Esophagus squamous epithelium (tissue), 5 donors: ENCODE measurements at places on chromosomes 3 and 15.

GRCh38 chr15:55868707-55869106, 124.7 kb downstream of the NEDD4 start:
- no peak overlapping the region for H3K4me3 ChIP-seq
- H3K27ac ChIP-seq, result no peak overlapping the region
- H3K27me3 ChIP-seq, result no peaks in the 10 kb centered on the region
- DNase-seq, result no peak
- H3K36me3 ChIP-seq, result no peaks in the 10 kb centered on the region

DNA sequence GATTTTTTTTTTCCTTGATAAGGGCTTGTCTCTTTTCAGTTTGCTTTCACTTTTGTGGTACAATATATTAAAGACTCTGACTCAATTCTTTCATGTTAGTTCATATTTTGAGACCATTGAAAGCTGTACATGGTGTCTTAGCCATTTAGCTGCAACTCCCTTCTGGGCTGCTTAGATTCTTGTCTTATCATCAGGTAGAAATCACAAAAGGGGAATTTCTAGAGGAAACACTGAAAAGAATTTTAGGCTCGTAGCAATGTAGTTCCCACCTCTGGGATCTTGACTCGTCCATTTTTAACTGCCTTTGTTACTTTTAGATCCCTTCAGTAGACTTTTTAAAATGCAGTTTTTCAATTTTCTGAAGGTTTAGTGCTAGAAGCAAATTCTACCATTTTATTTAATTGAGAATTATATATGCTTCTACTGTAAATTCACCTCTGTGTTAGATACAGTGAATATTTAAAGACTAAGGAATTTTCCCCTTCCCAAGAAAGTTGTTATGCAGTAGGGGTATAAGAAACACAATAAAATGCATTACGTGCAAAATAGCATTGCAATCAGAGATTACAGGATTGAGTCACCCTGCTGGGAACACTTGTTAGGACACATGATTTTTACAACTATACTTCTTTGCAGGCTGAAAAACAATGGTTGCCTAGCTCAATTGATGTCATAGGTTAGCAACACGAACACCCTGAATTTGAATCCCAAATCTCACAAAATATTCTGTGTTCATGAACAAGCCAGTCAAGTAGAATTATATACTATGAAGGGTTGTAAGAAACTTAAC, 772.7 kb downstream of the PDCD6IP start:
- no peaks in the 10 kb centered on the region for H3K36me3 ChIP-seq
- H3K27ac ChIP-seq, result no peak overlapping the region
- no peaks in the 10 kb centered on the region for H3K4me1 ChIP-seq

DNA sequence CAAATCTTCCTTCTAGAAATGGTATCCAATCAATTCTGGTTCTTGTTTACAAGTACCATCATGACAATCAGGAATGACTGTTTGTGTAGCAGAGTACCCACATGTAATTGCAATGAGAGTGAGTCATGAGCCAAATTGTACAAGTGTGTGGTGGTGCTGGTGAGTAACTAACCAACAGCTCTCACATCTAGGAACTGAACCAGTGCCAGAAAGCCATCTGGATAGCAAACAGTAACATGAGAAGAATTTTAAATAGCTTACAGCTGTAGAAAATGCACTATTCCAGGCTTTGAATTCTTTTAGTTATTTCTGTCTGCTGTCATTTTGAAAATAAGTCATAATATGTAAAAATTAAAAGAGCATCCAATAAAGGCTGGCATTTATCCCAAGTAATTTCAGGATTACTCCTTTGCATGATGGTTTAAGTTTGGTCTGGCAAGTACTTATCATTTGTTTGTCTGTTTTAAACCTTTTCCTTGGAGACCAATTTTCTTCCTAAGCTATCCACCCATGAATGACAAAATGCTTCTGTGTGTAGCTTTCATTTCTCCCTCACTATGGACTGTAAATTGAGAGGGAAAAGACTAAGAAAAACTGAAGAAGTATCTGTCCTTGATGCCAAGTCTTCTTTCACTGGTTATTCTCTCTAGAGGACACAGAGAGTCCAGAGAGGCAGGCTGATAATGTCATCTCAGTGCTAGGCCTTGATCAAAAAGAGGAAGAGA, 60.0 kb downstream of the PIK3CB start:
- H3K4me1 ChIP-seq, result peaks cover 25% of the 10 kb centered on the region
- DNase-seq, result peak; percentile 1
- H3K36me3 ChIP-seq, result no peaks in the 10 kb centered on the region
- H3K27me3 ChIP-seq, result no peaks in the 10 kb centered on the region

DNA sequence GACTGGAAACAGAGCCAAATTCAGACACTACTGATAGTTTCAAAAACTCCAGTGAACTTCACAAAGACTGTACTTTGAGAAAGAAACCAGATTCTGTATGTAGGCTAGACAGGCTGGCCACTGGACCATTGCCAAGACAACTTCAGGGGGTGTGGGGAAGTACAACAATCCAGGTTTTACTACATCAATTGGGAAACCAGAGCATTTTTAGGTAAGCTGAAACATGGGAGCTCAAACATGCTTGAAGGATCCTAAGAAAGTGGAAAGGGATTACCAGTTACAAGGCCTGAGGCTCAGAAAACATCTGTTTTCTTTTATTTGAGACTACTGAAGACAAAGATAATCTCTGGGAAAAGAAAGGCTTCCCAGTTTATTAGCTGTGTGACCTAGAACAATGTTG, 26.9 kb upstream of the ZNF280D start:
- no peak for DNase-seq
- peaks cover 59% of the 10 kb centered on the region for H3K4me1 ChIP-seq
- no peaks in the 10 kb centered on the region for H3K27me3 ChIP-seq
- peak overlapping the region; percentile 45 for H3K27ac ChIP-seq
- H3K4me3 ChIP-seq, result no peak overlapping the region

DNA sequence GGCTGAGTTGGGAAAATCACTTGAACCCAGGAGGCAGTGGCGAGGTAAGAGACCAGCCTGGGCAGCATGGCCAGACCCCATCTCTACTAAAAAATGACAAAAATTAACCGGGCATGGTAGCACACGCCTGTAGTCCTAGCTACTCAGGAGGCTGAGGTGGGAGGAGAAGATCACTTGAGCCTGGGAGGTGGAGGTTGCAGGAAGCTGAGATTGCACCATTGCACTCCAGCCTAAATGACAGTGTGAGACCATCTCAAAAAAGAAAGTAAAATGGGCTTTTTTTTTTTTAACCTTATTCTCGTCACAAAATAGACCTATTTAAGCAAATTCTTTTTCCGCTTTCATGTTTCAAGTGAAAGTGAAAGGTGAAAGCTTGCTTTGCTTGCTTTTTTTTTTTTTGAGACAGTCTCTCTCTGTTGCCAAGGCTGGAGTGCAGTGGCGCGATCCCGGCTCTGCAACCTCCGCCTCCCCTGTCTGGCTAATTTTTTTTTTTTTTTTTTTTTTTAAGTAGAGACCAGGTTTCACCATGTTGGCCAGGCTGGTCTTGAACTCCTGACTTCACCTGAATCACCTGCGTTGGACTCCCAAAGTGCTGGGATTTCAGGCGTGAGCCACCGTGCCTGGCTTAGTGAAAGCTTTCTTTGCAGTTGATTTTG, 3.6 kb downstream of the PDIA3 start:
- H3K4me3 ChIP-seq, result peak overlapping the region; percentile 7
- H3K4me1 ChIP-seq, result peaks cover 33% of the 10 kb centered on the region
- DNase-seq, result no peak
- no peaks in the 10 kb centered on the region for H3K27me3 ChIP-seq
- peaks cover 36% of the 10 kb centered on the region for H3K36me3 ChIP-seq
- peak overlapping the region; percentile 49 for H3K27ac ChIP-seq
